ENCODE measurements at places on chromosomes 11 and 22.

- DNase-seq: no peak
Observed at GRCh38 chr22:47221840-47222615, 459.6 kb downstream of the TBC1D22A start.

DNA sequence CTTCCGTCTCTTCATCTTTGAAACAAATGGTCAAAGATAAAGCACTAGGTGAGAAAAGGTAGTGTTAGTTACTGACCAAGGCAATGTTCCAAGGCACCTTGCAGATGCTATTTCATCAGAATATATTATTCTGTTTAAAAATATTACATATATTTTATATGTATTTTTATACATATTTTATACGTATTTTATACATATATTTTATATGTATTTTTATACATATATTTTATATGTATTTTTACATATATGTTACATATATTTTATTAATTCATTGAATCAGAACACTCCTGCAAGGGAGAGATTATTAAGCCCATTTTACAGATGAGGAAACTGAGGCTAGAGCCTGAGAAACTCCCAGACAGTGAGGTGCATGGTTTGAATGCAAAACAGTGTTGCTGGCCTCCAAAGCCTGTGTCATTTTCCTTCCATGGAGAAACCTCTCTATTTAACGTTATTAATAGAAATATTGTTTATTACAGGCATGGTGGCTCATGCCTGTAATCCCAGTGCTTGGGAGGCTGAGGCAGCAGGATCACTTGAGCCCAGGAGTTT, 120.6 kb upstream of the CD82 start:
- no peak for DNase-seq

GRCh38 chr11:77075425-77075905, 8.7 kb downstream of the CAPN5 start:
- DNase-seq: no peak

DNA sequence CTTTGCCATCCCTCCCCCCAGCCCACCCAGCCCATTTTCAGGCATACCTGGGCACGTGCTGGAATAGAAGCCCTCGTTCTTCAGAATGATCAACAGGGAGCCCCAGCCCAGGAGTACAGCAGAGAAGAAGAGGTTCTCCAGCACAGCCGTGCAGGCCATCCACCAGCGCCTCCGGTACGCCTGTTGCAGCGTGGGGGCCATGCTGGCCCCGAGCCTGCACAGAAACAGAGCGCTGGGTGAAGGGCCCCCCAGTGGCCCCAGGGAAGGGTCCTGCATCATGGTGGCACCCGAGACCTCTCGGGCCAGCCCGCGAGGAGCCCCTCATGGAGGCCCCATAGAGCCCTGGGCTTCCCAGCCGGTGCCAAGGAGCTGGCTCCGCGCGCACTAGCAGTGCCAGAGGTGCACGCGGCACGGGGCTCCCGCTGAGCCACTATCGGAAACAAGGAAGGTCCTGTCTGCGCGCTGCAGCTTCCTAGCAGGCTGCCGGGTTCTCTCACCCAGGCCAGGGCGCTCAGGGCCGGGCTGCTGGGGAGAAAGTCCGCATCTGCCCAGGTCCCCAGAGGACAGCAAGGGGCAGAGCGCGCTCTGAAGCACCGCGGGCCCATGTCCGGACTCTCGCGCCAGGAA, 1.5 kb downstream of the SLC43A1 start:
- DNase-seq: peak; percentile 25

Data from Peyer's patch (tissue), 4 donors.